ENCODE measurements at places on chromosomes 7 and 10. TPM values are rescaled to one million over a fixed set of nuclear protein-coding genes. Genes with fewer than 3 reads are reported as not detected.

DNA sequence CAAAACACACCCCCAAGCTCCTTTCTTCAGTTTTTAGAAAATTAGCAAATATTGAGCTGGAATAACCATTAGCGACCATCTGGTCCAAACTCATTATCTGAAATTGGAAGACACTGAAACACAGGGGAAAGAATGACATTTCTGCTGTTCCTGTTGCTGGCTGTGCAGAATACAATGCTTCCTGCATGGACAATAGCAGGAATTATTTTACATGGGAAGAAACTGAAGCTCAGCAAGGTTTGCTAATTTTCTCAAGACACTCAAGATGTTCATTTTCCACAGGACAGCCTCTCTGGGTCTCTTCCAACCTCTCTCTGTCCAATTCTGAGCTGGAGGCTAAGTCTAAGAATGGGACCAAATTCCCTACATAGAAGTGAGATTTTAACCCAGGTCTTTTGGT lies 81.9 kb upstream of the TNS3 start:
- no peaks in the 10 kb centered on the region for H3K4me1 ChIP-seq
- no peaks in the 10 kb centered on the region for H3K27me3 ChIP-seq
- H3K27ac ChIP-seq = no peak overlapping the region
- no peak for DNase-seq
- H3K36me3 ChIP-seq = no peaks in the 10 kb centered on the region
- no peak overlapping the region for H3K4me3 ChIP-seq

GRCh38 chr7:137936509-137937201 lies 65.2 kb downstream of the CREB3L2 start:
- DNase-seq = no peak
- no peak overlapping the region for H3K4me3 ChIP-seq

DNA sequence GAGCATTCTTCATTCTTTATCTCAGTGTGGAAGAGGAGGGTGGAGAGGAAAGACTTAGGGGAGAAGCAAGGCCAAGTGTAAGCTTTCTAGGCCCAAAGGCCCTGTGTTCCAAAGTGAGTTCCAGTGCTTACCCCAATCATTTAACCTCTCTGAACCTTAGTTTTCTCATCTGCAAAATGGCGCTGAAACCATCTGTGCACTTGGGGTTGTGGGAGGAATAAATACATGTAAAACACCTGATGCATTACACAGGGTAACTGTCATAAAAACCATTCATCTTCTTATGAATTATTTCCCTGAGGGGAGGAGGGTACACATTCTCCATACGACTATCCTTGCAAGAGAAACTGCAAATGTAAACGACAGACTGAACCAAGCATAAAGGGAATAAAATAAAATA lies 19.0 kb downstream of the PIK3AP1 start:
- H3K4me3 ChIP-seq = no peak overlapping the region
- H3K4me1 ChIP-seq = peaks cover 9% of the 10 kb centered on the region
- no peaks in the 10 kb centered on the region for H3K27me3 ChIP-seq
- DNase-seq = no peak
- no peak overlapping the region for H3K27ac ChIP-seq

- no peak overlapping the region for H3K27ac ChIP-seq
- H3K4me3 ChIP-seq = no peak overlapping the region
- peaks cover 16% of the 10 kb centered on the region for H3K4me1 ChIP-seq
- no peaks in the 10 kb centered on the region for H3K36me3 ChIP-seq
- H3K27me3 ChIP-seq = no peaks in the 10 kb centered on the region
- no peak for DNase-seq
Observed at GRCh38 chr7:151830121-151830830, 46.6 kb downstream of the PRKAG2 start.

DNA sequence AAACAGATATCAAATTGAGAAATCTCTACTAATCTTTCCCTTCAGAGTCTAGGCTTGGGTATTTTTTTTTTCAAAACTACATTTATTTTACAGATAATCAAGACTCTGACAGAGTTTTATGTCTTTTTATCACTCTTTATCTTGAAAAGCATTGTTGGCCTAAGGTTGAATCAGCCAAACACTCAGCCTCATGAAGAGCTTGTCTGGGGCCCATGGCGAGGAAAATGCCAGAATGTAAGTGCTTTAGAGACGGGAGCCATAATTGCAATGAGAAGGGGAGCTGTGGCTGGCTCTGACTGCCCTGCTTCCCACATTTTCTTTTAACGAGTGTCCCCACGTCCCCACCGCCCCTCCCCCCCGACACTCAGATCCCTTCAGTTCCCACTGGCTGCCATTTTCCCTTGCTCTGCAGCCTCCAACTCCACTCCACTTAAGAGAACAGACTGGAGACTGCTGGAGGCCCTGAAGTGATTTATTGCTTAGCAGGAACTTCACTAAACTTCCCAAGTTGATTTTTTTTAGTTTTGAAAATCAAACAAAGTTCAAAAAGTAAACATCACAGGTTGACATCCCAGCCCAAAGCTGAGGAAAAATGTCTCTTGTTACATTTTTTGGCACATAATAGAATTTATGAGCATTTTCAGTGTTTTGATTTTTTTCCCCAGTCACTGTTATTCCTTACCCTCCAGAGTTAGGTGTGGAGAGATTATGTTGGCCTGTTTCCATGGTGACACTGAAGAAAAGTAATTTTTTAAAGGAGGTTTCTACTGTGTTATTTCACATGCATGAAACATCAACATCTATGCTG lies 637.5 kb upstream of the GALNT17 start:
- H3K4me1 ChIP-seq = no peaks in the 10 kb centered on the region
- H3K27ac ChIP-seq = no peak overlapping the region
- no peaks in the 10 kb centered on the region for H3K36me3 ChIP-seq
- DNase-seq = no peak
- H3K27me3 ChIP-seq = no peaks in the 10 kb centered on the region

DNA sequence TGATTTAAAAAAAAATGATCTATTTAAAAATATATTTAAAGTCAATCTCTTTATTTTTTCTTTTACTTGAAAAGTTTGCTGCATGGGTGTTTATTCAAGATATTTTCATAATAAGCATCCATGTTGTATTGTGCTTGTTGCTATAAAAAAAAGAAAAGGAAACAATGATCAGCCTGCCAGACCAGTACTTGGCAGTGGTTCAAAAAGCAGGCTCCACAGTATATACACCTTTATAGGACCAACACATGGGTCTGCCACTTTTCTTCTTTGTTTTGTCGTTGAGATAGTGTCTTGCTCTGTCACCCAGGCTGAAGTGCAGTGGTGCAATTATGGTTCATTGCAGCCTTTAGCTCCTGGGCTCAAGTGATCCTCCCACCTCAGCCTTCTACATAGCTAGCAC lies 228.0 kb downstream of the TWIST1 start:
- no peaks in the 10 kb centered on the region for H3K27me3 ChIP-seq
- H3K4me3 ChIP-seq = no peak overlapping the region
- no peak overlapping the region for H3K27ac ChIP-seq
- no peaks in the 10 kb centered on the region for H3K4me1 ChIP-seq

DNA sequence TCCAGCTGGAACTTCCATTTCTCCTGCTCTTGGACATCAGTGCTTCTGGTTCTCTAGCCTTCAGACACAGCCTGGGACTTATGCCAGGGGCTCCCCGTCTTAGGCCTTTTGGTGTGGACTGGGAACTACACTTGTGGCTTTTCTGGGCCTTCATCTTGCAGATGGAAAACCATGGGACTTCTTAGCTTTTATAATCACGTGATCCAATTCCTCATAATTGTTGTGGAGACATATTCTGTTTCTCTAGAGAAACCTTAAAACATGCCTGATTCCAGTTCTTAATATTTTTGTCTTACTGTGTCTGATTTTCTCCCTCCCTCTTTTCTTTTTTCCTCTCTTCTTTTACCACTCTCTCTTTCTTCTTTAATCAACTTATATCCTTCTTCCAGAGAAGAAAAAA lies 224.2 kb upstream of the FOXP2 start:
- DNase-seq = no peak
- H3K36me3 ChIP-seq = no peaks in the 10 kb centered on the region
- no peaks in the 10 kb centered on the region for H3K4me1 ChIP-seq
- no peak overlapping the region for H3K27ac ChIP-seq

DNA sequence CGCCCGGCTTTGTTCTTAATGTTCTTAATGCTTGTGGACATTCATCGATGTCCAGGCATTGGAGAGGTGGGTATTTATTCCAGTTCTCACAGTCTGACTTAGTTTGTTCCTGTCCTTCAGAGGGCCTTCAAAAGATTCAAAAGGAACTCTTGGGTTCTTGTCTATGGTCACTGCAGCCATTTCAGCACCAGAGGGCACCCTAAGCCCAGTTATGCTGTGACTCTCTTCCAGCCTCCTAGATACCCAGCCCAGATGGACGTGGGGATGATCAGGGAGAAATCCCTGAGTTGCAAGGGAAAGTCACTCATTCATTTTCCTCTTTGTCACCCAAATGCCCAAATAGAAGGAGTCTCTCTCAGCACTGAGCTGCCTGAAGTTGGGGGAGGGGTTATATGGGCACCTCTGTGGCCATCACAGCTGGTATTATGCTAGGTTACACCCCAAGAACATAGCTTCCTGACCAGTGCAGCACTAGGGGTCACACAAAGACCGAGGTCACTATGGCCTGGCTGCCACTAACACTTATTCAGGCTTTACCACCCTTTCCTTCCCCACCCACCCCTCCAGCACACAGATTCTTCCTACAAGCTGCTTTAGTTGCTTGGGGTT lies 26.5 kb upstream of the CCDC126 start:
- H3K27ac ChIP-seq = no peak overlapping the region
- peak; percentile 73 for DNase-seq
- no peaks in the 10 kb centered on the region for H3K36me3 ChIP-seq

GRCh38 chr7:46387646-46388045 lies 466.6 kb upstream of the IGFBP3 start:
- no peaks in the 10 kb centered on the region for H3K36me3 ChIP-seq
- H3K27ac ChIP-seq = no peak overlapping the region
- H3K4me3 ChIP-seq = no peak overlapping the region
- no peak for DNase-seq

- peak overlapping the region; percentile 27 for H3K27ac ChIP-seq
- H3K4me1 ChIP-seq = peaks cover 36% of the 10 kb centered on the region
- DNase-seq = no peak
- peaks cover 7% of the 10 kb centered on the region for H3K36me3 ChIP-seq
- no peak overlapping the region for H3K4me3 ChIP-seq
- H3K27me3 ChIP-seq = no peaks in the 10 kb centered on the region
Observed at GRCh38 chr7:155203059-155203881, 94.4 kb upstream of the INSIG1 start.

DNA sequence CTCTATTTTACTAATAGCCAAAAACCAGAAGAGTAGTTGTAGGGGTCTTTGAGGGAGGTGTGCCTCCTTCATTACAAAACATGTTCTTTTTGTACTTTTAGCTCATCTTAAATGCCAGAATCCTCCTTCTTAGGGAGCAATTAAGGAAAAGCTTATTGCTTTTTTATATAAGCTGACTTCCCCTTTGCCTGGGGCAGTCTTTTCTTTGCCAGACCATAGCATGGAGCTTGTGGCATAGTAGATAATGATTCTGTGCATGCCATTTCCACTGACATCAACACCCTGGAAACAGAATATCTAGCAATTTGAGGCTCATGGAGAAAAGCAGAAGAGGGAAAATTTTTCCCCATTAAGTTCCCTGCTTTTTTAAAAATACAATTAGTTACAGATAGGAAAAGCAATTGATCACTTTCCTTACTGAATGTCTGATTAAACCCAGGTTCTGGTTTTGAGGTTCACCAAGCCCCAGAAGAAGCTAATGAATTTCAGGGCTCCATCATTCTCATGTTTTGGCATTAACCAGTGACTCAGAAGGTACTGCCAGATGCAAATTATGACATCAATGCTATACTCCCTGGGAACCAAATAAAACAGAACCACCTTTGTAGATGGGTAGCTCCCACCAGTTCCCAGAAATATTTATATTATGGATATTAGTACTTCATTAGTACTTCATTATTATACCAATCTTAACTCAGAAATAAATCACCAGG lies 410.6 kb downstream of the KCNMA1 start:
- no peak overlapping the region for H3K4me3 ChIP-seq
- H3K27me3 ChIP-seq = peaks cover 18% of the 10 kb centered on the region
- H3K27ac ChIP-seq = no peak overlapping the region
- H3K4me1 ChIP-seq = peaks cover 10% of the 10 kb centered on the region
- H3K36me3 ChIP-seq = no peaks in the 10 kb centered on the region

GRCh38 chr10:69819716-69820506 lies 18.2 kb downstream of the COL13A1 start:
- H3K4me3 ChIP-seq = no peak overlapping the region
- H3K36me3 ChIP-seq = no peaks in the 10 kb centered on the region
- H3K27me3 ChIP-seq = peaks cover 9% of the 10 kb centered on the region
- H3K4me1 ChIP-seq = peaks cover 30% of the 10 kb centered on the region
- H3K27ac ChIP-seq = peak overlapping the region; percentile 6
- DNase-seq = no peak

DNA sequence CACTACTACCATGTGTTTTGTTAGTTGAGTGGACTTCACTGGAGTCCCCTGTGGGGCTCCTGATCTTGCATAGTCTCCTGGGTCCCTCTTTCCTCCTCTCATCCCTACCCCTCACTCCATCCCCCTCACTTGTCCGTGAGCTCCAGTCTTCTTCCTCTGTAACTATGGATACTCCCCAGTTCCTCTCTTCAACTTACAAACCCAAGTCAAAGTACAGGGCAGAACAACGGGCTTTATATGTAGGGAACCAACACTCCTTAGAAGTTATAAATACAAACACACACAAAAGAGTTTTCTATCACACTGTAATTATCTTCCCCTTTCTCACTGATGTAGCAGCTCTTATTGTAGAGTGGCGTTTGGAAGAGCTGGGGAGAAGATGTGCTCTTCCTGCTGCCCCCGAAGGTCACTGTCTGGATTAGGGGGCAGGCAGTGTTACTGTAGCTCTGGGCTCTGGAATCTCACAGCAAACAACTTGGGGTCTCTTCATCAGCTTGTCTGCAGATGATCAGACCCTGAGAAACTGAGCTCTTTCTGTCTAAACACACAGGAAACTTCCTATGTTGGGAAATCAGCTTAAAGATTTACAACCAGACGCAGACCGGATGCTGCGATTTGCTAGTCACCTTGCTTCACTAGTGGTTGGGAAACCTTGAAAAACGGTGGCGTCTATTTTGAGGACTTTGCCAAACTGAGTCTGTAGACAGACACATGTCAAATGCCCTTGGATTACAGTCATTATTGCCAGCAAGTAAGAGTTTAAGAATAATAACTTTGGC lies 13.6 kb downstream of the SNX10 start:
- H3K27ac ChIP-seq = peak overlapping the region; percentile 73
- no peaks in the 10 kb centered on the region for H3K27me3 ChIP-seq
- peaks cover 50% of the 10 kb centered on the region for H3K36me3 ChIP-seq
- H3K4me3 ChIP-seq = no peak overlapping the region
- DNase-seq = peak; percentile 48
- peaks cover 28% of the 10 kb centered on the region for H3K4me1 ChIP-seq

GRCh38 chr10:52071814-52072213 lies 242.3 kb upstream of the DKK1 start:
- H3K4me1 ChIP-seq = no peaks in the 10 kb centered on the region
- H3K4me3 ChIP-seq = no peak overlapping the region
- H3K27me3 ChIP-seq = no peaks in the 10 kb centered on the region
- no peak for DNase-seq
- no peaks in the 10 kb centered on the region for H3K36me3 ChIP-seq
- no peak overlapping the region for H3K27ac ChIP-seq

Gene RHOBTB1
- 0.05 TPM for total RNA-seq

Gene SUGCT
- not detected for total RNA-seq

Gene ANKRD2
- 0.26 TPM for total RNA-seq

Gene DYDC2
- total RNA-seq = not detected

Gene NKX2-3
- not detected for total RNA-seq

Gene BAMBI
- not detected for total RNA-seq

Gene PLXNA4
- total RNA-seq = 45.4 TPM

Gene RTKN2
- 2.2 TPM for total RNA-seq

Gene CPXM2
- total RNA-seq = not detected

Data from activated CD8-positive, alpha-beta T cell treated with anti-CD3 and anti-CD28 coated beads, Interleukin-2, amount 10 ng/mL, durations not matched to agents 7 days and 5 days (primary cell).